ENCODE measurements at places on chromosomes 12 and 14.

DNA sequence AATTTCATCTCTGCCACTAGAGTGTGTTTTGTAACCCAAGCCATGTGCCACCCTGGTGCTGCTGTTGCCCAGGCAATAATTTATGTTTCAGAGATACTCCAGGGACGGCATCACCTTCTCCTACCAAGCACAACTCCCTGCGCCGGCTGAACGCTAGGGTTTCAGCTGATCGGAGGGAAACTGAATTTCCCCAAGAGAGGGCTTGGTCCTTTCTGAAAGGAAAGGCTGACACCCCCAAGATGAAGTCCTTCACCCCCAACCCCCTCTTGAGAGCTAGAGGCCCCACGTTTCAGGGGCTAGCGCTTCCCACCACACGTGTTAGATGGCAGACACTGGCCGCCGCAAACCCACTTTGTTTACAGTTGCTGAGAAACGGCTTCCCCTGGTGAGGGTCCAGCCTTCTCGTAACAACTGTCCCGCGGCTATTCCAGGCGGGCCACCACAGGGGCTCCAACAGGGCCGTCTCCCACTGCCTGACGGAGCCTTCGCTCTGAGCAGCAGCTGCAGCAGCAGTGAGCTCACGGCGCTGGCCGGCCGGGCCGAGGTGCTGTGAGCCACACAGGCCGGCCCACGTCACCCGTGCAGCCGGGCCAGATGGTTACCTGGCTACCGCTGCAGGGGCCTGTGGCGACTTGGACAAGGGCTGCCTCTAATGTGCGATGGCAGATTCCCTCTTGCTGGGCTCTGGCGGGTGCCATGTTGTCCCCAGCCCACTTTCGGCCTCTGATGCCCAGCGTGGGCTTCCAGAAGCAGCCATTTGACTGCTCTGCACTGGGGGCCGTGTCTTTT lies 66.4 kb downstream of the TESC start:
- no peak for DNase-seq

- DNase-seq, result peak; percentile 98
These were observed 417.0 kb downstream of the DPF3 start for GRCh38 chr14:72476657-72477499.

DNA sequence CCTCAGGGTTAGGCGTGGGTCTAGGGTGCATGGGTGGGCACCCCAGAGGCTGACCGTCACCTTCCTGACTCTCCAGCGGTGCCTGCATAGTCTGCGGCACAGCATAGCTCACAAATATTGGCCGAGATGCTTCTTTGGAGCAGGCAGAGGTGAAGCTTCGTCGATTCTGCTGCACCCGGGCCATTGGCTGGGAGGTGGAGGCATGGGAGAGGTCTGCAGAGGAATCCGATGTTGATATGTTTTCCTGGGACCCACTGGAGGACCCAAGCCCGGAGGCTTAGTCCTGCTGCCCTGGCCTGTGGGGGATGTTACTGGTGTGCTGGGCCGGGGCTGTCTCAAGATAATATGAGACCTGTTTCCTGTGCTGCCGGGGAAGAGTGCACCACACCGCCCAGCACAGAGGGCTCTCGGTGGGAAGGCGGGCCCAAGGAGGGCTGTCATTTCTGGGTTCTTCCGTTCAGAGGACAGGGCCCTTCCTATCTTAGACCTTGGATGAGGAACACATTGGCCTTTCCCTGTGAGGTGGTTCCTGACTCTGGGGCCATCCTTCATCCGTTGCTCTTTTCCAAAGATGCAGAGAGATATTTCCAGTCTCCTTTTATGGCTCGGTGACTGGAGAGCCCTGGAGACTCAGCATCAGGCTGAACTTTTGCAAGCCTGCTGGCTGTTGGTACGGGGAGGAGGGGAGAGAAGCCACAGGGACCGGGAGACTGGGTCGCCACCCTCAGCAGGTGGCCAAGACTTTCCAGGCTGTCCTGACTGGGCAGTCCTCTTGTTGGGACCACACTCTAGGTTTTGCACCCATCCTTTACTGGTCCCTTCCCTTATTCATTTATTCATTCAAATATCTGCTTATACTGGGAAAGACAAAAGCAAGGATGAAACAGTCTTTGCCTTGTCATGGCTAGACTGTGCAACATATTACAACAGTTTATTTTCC lies 143.5 kb downstream of the TSPAN9 start:
- no peak for DNase-seq

- no peak for DNase-seq
These were observed 12.4 kb downstream of the HSP90AA1 start for GRCh38 chr14:102074415-102074964.

DNA sequence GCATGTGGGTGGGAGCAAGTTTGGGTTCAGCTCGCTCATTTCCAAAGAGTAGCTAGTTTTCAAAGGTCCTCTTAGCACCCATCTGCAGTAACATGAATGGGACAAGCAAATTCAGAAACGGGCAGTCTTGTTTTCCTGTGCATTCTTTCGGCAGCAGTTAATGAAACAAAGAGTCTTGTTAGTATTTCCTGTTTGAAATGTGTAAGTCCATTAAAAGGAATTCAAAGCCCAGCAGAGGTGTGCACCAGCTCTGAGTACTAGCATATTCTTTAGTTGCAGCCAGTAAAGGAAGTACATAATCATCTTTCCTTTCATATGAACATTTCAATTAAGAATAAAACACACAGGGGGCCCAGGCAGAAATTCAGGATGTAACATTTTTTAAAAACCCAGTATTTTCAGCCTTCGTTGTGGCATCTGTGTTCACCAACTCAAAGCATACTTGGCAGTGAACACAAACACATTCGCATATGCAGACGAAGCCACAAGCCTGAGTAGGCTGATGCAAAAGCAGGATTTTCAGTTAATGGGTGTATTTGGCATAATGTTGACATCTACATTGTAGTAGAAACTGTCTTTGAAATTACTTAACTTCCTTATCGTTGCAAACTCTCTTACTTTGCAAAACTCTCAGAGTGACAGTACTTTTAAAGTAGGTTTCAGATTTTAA lies 570.0 kb upstream of the FLRT2 start:
- DNase-seq, result no peak

GRCh38 chr12:24281341-24281740 lies 331.9 kb upstream of the SOX5 start:
- no peak for DNase-seq
